ENCODE measurements at places on chromosomes 12 and 14.

DNA sequence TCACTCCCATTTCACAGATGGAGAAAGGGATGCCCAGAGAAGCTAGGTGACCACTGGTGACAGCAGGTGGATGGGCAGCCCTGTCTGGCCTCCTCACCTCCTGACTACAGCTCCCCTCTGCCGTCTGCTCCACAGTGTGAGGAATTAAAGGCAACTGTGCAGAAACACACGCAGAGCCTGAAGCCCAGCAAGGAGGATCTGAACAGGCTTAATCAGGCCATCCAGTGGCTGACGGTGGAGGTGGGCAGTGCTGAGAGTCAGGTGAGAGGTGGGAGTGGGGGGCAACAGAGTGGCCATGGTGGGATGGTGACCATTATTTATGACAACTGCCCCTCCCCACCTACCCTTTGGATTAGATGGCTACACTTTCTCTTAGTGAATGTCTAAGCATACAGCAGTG lies 1.2 kb downstream of the KRT86 start:
- DNase-seq = no peak

DNA sequence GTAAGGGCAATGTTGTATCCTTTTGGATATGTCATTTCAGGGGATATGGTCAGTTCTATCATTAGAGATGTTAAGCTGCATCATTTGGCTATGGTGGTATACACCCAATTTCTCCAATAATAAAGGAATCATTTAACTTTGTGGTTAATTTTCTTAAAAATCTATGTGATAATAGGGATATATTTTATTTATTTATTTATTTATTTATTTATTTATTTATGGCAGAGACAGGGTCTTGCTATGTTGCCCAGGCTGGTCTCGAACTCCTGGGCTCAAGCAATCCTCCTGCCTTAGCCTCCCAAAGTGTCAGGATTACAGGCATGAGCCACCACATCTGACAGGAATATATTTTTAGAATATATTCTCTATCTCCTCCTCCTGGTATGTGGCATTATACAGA lies 85.7 kb downstream of the EML5 start:
- no peak for DNase-seq

GRCh38 chr12:62934239-62934798 lies 631 bp downstream of the PPM1H start:
- peak; percentile 42 for DNase-seq

- DNase-seq = no peak
These were observed 669 bp upstream of the CDKN3 start for GRCh38 chr14:54396183-54396492.

GRCh38 chr12:12819752-12820311 lies 6.7 kb downstream of the DDX47 start:
- no peak for DNase-seq

DNA sequence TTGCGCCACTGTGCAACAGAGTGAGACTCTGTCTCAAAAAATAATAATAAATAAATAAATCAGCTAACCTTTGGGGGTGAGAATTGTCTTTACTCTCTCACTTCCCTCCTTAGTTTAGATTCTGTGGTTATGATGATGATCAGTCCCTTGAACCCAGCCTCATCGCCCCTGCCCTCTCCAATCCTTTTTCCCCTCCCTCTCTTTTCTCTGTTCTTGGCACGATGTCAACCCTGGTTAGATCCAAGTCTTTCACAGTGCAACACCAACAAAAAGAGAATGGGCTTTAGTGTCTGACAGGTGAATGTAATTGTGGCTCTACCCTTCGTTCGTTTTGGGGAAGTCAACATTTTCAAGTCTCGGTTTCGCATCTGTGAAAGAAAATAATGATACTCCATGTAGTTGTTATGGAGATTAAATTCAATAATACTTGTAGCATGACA lies 59.0 kb downstream of the NTN4 start:
- DNase-seq = no peak

- no peak for DNase-seq
These were observed 39.3 kb downstream of the GLT8D2 start for GRCh38 chr12:104010606-104011169.

DNA sequence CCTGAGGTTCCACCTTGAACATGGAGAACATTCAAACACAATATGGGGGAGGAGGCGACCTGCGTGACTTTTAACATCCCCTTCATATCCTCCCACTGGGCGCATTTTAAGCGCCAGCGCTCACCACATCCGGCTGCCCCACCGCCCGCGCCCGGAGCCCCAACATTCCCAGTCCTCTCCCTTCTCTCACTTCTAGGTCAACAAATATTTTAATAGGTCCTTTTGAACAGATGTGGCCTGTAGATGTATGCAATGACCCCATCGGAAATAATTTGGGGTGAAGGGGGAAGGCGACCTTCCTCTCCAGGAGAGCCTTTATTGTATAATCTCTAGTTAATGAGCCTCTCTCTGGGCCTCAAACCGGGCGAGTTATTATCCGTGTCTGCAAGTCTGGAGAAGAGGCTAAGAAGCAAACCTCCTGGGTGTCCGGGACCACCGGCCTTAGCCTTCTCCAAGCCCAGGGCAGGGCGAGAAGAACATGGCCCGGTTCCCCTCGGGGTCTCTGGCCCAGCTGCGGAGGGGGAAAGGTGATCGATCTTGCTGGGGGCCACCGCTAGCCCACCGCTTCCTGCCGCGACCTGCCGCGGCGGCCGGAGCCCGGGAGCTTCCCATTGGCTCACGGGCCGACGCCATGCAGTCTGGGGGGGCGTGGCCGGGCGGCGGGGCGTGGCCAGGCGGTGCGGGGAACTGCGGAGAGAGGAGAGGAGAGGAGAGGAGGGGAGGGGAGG lies 83.2 kb upstream of the HMGA2 start:
- DNase-seq = no peak

- no peak for DNase-seq
These were observed 38.9 kb downstream of the NELL2 start for GRCh38 chr12:44837114-44837755.

- DNase-seq = no peak
These were observed 7.5 kb downstream of the PRICKLE1 start for GRCh38 chr12:42582050-42582449.

- no peak for DNase-seq
These were observed 66.1 kb downstream of the FRMD6 start for GRCh38 chr14:51717766-51718165.

DNA sequence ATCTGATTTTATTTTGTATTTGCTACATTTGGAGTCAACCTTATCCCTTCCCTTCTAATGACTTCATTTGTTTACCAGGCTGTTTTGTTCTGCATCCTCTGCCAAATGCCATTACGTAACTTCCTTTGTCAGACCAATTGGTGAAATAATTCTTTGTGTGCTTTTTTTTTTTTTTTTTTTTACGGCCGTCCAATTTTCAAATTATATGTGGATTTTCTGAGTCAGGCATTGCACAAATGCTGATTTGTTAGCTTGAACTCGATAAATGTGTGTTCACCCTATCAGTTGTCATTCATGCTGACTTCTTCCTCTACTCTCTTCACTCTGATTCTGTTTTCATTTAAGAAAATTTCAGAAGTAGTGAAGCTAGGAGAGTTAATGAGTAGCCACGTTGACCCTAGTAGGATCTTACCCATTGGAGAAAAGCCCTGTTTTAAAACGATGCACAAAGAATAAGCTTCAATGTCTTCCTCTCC lies 386.2 kb downstream of the DIO2 start:
- no peak for DNase-seq

DNA sequence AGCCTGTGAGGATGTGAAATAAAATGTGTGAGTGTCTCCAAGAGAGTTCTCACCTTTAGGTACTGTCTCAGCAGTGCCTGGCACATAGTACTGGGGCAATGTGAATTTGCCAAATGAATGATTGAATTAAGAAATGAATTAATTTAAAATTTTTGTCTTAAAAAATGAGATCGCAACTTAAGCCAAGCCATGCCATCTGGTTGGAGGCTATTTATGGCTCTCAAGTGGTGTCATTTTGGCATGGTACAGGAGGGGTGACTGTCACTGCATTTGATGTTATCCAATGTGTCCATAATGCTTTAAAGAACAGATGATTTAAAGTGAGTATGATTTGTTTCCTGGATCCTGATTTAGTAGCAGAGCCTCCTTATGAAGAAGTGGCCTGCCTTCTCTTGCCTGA lies 80.3 kb downstream of the SRGAP1 start:
- no peak for DNase-seq

DNA sequence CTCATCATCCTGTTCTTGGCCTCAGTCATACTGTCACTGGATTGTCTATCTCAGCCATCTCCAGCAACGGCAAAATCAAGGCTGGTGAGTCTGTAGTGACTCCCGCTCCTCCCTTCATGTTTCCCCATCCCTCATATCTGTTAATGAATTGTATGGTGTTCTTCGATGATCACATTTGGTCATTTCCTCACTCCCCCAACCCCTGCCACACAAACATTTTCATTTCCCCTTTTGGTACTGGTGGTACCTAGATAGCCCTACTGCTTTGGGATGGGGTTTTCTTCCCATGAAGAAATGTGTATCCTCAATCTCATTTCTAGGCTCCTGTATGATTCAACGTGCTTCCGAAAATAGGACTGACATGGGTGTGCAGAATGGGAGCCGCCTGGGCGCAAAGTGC lies 2.7 kb upstream of the KLHL33 start:
- DNase-seq = no peak

DNA sequence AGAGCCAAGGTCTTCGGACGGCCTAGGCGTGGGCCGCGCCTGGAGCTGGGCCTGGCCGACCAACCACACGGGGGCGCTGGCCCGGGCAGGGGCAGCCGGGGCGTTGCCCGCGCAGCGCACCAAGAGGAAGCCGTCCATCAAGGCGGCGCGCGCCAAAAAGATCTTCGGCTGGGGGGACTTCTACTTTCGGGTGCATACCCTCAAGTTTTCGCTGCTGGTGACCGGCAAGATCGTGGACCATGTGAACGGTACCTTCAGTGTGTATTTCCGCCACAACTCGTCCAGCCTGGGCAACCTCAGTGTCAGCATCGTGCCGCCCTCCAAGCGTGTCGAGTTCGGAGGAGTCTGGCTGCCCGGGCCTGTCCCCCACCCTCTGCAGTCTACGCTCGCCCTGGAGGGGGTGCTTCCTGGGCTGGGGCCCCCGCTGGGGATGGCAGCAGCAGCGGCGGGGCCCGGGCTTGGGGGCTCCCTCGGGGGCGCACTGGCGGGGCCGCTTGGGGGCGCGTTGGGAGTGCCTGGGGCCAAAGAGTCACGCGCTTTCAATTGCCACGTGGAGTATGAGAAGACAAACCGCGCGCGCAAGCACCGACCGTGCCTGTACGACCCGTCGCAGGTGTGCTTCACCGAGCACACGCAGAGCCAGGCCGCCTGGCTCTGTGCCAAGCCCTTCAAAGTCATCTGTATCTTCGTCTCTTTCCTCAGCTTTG lies 4.4 kb upstream of the SHMT2 start:
- no peak for DNase-seq

GRCh38 chr12:1108276-1108675 lies 117.3 kb downstream of the ERC1 start:
- no peak for DNase-seq

DNA sequence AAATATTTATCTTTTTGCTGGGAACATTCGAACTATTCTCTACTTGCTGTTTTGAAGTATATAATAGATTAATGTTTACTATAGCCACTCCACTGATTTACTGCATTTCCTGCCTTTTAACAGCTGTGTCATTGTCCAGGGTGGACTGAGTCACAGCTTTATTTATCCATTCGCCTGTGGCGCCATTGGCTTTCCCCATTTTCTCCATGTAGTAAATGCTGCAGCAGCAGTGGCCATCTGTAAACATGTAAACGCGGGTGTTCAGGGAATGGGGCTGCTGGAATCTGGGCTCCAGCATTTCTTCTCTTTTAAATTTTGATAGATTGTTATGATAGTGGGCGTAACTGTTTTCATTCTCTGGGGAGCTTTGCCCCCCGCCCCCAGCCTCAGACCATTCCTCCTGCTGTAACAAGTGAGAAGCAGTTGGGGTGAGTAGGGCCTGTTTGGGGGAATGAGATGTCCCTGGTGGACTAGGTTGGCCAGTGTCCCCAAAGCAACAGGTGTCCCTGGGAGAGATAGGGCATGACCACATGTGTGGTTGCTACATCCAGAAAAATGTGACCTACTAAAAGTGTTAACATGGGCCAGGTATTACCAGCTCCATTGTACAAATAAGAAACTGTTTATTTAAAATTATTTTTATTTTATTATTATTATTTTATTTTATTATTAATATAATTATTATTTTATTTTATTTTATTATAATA lies 32.9 kb downstream of the RIN3 start:
- no peak for DNase-seq

DNA sequence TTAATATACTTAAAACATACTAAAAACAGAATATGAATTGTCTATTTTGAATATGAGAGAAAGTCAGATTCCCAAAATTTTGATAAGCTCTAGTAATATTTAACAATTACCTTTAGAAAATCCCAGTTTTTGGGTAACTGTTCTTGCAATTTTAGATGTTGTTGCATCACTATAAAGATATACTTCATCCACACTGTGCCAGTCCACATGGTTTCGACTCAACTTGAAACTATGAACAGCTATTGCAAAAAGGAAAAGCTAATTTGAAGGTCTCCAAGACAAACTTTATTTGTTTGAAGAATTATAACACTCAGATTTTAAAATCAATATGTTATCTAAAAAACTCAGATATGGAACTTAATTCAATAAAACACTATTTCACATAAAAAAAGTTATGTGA lies 59.9 kb downstream of the DDHD1 start:
- DNase-seq = no peak

DNA sequence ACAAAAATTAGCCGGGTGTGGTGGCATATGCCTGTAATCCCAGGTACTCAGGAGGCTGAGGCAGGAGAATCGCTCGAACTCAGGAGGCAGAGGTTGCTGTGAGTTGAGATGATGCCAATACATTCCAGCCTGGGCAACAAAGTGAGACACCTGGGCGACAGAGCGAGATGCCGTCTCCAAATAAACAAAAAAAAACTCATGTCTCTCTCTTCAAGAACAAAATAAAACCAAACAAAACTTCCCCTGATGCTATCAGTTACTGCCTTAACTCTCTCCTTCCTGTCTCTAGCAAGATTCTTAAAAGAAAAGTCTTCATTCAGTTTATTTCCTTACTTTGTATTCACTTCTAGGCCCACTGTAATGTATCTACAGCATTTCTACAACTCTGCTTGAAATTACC lies 20.8 kb downstream of the KLHL28 start:
- DNase-seq = no peak

- no peak for DNase-seq
These were observed 24.2 kb downstream of the GOLGA3 start for GRCh38 chr12:132804426-132804861.

DNA sequence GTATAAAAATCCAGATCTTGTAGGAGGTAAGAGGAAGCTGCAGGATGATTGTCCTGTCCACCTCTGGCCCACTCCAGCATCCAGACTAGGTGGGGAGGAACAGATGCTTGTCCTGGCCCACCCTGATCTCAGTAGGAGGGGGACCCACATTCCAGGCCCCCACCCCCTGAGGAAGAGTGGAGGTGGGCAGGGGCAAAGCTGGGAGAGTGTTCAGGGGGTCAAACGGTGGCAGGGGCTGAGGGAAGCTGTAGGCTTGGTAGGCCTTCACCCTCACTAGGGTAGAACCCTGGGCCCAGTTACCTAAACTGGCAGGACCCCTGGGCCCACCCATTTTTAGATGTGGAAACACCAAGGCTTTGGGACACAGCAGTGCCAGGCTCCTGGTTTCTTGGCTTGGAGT lies 4.1 kb downstream of the SLC48A1 start:
- DNase-seq = no peak

- DNase-seq = no peak
These were observed 150.7 kb downstream of the CAND1 start for GRCh38 chr12:67419810-67420209.

GRCh38 chr14:20035449-20035848 lies 389 bp downstream of the OR4K13 start:
- no peak for DNase-seq

- DNase-seq = no peak
These were observed 159.3 kb downstream of the SLC25A21 start for GRCh38 chr14:37013078-37013477.

Data from NCI-H1092 treated with DMSO at 0.1 percent for 48 hours (cell line).